ENCODE measurements at places on chromosomes 16 and 17.

DNA sequence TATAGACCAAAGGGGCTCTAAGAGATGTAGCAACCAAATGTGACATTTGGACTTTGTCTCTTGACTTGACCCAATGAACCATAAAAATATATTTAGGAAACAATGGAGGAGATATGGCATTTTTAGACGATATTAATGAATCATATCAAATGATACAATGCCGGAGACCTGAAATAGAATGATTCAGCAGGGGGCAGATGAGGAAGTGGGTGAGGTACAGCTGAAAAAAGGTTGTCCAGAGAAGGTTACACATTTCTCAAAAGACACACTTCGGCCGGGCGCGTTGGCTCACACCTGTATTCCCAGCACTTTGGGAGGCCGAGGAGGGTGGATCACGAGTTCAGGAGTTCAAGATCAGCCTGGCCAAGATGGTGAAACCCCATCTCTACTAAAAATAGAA, 16.5 kb upstream of the SNN start:
- DNase-seq = no peak

DNA sequence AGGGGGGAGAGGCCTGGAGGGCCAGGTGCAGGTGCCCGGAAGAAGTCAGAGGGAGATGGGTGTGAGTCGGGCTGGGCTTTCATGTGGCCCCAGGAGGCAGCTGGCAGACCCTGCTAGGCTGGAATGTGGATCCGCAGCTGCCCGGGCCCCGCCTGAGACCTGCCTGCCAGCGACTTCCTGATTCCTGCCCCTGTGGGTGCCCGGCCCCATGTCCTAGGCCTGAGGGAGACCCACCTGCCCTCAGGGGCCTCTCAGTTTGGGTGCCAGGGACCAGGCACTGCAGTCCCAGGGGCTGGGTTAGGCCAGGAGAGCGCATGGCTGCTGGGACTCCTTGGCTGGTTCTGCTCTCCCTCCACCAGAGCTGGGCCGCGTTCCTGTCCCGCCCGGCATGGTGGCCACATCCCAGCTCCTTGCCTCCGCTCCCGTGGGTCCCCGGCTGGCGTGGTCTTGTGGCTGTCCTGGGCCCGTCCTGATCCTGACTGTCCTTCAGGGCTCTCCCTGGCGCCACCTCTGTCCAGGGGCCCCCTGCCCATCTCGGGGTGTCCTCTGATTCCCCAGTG, 22.1 kb upstream of the SPNS2 start:
- DNase-seq = no peak

- no peak for DNase-seq
Observed at GRCh38 chr16:16007743-16008111, 58.3 kb downstream of the ABCC1 start.

GRCh38 chr17:309361-309888, 43.2 kb downstream of the RPH3AL start:
- no peak for DNase-seq

DNA sequence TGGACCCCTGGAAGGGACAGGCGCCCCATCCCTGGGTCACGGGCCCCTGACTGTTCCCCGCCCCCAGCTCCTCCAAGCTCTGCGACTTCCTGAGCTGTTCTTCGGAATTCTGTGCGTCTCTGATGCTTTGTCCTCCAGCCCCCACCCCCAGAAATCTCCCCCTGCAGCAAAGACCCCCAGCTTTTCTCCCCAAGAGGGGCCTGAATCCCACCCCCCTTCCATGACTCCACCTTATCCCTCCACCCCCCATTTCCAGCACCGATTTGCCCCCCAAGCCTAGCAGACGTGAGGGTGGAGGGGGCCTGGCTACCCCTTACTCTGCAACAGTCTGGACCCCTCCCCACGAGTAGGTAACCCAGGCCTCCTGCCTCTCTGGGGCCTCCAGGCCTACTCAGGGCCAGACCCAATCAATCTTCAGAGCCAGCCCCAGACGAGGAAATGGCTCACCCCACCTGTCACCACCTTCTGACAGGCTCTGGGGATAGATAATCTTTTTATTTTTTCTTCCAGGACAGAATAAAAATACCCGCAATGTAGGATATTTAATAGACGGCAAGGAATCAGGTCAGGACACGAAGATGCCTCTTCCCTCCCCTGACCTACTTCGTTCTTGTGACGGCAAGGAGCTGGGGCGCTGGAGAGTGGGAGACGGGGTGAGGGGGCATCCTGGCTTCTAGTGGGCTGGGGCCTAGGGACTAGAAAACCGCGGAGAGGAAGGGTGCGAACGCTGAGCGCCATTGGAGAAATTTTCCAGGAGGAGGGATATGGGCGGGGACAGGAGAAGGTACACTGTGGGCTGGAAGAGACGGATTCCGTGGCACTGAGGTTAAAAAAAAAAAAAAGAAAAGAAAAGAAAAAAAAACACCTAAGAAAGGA, 744 bp upstream of the PLXDC1 start:
- no peak for DNase-seq

GRCh38 chr16:2364638-2365210, 24.2 kb upstream of the ABCA3 start:
- no peak for DNase-seq

DNA sequence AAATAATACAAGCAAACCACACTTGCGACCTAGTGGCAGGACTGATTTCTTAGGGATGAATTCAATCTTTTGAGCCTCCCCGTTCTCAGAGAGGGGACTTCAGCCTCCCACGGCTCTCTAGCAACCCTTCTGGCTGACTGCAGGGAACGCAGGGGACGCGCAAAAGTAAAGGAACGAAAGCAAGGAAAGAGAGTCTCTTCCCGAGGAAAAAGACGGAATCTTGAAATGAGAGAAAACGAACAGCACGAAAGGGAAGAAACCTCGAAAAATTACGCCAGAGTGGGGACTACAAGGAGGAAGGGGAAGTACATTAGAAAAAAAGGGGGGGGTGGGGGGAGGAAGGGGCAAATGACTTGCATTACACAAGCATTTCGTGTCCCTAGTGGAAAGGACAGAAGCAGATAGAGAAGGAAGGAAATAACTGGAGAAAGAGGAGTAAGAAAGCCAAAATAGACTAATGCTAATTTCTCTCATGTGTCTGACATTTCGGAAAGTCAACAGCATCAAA, 1.2 kb downstream of the GRB2 start:
- DNase-seq = peak; percentile 45

- DNase-seq = peak; percentile 18
Observed at GRCh38 chr17:39271546-39271945, 45.8 kb upstream of the STAC2 start.

- no peak for DNase-seq
Observed at GRCh38 chr17:10812674-10813073, 8.8 kb upstream of the TMEM238L start.

GRCh38 chr17:72413077-72414031, 292.5 kb downstream of the SOX9 start:
- no peak for DNase-seq

DNA sequence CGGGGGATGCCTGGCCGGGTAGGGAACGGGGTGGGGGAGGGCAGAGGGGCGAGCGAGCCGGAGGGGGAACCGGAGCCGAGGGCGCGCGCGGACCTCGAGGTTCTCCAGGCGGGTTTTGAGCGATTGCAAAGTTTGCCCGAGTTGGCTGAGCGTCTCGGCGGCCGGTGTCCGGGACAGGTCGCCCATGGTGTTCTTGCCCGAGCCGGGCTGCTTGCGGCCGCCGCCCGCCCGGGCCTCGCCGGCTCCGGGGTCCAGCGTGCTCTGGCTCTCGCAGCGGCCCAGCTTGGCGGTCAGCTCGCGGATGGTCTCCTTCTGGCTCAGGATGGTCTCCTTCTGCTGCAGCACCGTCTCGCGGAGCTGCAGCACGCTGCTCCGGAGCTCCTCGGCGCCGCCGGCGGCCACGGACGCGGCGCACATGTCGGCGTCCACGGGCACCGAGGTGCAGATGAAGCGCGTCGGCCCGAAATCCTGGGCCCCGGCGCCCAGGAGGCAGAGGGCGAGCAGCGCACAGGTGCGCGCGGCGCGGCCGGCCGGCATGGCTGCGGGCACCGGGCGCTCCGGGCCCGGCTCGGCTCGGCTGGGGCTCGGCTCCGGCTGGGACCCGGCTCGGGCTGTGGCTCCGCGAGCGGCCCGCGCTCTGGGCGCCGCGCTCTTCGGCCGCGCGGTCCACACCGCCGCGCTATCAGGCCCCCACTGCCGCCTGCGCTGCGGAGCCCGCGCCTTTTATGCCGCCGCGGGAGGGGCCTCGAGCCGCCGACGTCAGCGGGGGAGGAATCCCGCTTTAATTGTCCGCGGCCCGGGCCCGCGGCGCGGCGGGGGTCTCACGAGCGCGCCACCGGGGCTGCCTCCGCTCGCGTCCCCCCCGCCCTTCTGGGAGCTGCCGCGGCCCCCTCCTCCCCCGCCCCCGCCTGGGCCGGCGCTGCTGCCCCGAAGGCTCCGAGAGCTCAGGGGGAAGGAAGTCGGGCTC, at the start of gene NPTX1:
NPTX1 (minus strand) TSS at position 698 of the 967 bp plus-strand sequence; CDS start at position 537, 161 bp downstream.
- DNase-seq = no peak

DNA sequence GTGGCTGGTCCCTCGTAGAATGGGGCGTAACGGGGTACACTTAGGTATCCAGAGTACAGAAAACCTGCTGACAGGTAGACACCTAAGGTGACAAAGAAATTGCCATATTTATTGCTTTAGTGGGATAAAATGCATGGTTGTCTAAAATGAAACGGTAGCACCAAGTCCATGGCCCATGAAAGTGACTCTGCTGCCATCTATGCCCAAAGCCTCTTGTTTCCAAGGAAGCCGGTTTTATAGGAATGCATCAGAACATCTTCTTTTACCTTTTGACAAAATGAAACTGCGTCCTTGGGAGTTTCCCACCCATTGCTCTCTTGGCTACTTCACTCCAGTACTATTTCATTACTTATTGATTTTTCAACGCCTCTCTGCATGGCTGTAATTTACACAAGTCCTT, 151.3 kb upstream of the ZFHX3 start:
- no peak for DNase-seq

GRCh38 chr17:67474081-67474661, 97.1 kb downstream of the PITPNC1 start:
- peak; percentile 80 for DNase-seq

GRCh38 chr17:82321947-82322466, 4.6 kb upstream of the CD7 start:
- DNase-seq = no peak

DNA sequence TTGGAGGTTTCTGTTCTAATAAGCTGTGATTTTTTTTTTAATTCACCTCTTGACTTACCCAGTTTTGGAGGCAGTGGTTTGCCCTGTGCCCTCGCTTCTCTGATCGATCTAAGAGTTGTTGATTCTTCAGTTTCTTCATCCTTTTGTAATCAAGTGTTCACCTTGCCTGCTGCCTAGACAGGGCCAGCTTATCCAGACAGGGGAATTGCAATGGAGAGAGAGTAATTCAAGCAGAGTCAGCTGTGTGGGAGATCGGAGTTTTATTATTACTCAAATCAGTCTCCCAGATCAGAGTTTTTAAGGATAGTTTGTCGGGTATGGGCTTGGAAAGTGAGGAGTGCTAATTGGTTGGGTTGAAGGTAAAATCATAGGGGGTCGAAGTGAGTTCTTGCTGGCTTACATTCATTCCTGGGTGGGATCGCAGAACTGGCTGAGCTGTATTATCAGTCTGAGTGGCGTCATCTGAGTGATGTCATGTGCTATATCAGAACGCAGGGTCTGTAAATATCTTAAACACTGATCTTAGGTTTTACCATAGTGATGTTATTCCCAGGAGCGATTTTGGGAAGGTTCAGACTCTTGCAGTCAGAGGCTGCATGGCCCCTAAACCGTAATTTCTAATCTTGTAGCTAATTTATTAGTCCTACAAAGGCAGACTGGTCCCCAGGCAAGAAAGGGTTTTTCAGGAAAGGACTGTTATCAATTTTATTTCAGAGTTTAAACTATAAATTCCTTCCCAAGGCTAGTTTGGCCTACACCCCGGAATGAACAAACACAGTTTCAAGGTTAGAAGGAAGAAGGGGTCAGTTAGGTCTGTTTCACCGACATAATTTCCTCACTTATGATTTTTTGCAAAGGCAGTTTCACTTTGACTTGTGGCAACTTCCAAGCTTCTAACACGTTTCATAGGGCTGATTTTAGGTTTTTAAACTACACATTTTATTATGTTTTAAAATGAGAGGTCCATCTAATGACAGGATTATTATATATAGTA, 21.5 kb upstream of the KCNJ16 start:
- DNase-seq = no peak

GRCh38 chr16:48434653-48435317, 49.6 kb upstream of the SIAH1 start:
- DNase-seq = peak; percentile 67

All from skeletal muscle cell (primary cell).